ENCODE measurements at places on chromosomes 4 and X.
A peak's percentile ranks its signal among the peaks of the same experiment; 100 is the strongest.

DNA sequence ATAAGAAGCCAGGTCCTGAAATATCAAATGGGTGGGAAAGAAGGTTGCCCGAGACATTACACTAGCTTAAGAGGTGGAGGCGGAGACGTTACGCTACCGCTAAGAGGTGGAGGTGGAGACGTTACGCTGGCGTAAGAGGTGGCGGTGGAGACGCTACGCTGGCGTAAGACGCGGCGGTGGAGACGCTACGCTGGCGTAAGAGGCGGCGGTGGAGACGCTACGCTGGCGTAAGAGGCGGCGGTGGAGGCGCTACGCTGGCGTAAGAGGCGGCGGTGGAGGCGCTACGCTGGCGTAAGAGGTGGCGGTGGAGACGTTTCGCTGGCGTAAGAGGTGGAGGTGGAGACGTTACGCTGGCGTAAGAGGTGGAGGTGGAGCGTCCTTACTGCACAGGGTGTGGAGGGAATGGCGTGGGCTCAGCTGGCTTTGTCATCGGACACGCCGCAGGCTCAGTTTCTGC lies 12.8 kb downstream of the CYP4V2 start:
- DNase-seq = peak; percentile 68

DNA sequence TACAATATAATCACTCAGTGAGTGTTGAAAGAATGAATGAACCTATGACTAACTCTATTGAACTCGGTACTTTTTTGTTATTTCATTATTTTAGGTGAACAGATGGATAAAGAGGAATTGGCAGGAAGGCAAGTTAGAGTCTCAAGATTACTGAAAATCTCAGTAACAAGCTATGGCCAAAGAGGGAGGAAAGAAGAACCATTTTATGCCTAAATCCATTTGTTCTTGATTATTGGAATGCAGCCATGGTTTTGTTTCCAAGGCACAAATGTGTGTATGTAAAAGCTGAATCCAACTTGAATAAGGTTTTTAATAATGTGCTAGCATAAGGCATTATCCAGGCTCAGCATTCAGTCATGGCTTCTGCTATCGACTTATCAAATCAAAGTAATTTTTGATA lies 196.4 kb downstream of the DTHD1 start:
- DNase-seq = no peak

- DNase-seq = no peak
These were observed 47.7 kb downstream of the C4orf50 start for GRCh38 chr4:5970381-5971077.

DNA sequence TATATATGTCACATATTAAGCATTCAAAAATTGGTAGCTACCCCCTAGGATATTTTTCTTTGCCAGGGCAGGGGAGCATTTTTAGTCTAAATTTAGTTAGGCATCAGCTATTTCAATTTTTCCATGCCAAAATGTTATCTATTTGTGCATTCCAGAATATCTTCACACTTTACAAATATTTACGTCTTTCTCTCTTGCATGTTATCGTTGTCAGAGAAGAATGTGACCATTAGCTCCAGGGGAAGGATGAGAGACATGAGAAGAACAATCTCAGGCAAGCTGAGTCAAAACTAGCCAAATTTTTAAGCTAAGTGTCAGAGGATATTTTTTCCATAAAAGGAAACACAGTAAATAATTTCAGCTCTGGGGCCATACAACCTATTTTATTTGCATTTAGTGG lies 885.0 kb upstream of the EPHA5 start:
- DNase-seq = peak; percentile 85

DNA sequence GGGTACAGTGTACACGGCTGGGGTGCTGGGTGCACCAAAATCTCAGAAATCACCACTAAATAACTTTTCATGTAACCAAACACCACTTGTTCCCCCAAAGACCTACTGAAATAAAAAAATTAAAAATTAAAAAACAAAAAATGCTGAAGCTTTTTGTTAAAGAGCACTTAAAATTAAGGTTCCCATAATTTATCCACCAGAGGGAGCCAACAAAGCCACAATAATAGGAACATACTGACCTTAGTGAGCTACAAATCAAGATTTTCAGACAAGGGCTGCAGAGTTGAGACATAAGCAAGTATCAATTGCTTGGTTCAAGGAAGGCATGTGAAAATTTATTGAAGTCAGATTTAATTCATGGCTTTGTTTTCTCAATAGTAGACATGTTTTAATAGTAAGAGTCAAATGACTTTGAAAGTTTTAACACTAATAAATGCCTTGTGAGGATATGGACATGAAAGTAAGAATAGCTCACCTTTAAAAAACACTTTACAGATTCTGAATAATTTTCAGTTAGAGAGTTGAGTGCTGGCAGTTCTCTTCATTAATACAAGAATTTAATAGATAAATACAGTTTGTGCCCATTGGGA lies 43.0 kb upstream of the SCOC start:
- peak; percentile 38 for DNase-seq

DNA sequence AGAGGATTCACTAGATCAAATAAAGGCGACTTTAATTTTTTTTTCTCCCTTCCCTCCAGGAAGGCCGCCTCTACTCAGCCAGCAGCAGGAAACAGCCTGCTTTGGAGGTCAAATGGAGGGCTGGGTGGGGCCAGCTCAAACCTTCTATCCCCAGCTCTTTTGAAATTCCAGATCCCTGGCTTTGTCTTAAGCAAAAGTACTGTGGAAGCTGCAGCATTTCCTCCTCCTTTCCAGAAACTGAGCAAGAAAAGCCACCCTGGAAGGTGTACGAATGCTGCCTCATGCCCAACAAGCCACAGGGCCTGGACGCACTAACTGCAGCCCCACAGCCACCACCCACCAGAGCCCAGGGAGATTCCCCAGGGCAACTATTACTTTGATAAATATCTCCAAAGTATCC lies 55.1 kb upstream of the ZCCHC13 start:
- peak; percentile 5 for DNase-seq

DNA sequence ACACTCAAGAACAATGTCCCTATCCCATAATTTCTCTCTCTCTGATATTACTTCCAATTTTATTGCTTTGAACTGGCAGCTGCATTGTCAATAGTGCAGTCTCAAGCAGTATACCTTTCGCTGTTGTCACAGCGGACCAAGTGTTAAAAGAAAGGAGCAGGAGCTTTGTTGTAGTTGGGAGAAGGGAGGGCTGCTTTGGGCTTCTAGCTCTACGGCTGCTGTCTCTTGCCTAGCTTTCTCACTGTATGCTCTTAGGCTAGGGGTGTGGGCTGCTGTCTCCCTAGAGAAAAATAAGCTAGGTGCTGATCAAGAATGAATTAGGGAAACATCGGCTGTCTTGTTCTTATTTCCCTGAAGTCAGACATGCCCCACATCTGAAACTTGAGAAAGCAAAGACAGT lies 52.5 kb downstream of the TRPC5OS start:
- DNase-seq = no peak

- DNase-seq = no peak
These were observed 111.6 kb downstream of the AFF2 start for GRCh38 chrX:148611993-148612392.

DNA sequence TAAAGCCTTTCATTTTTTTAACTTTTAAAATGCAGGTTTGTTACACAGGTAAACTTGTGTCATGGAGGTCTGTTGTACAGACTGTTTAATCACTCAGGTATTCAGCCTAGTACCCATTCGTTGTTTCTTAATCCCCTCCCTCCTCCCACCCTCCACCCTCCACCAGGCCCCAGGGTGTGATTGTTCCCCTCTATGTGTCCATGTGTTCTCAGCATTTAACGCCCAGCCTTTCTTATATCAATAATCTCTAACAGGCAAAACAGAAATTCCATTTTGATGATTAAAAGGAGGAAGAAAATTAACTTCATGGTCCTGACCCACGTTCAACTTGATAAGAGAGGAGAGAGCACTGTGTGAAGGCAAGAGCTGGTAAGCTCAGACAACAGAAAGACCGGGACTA lies 75.1 kb downstream of the TSPAN5 start:
- DNase-seq = no peak

GRCh38 chr4:100075486-100076270 lies 114.6 kb downstream of the DDIT4L start:
- DNase-seq = no peak

- no peak for DNase-seq
These were observed 162.7 kb downstream of the FRAS1 start for GRCh38 chr4:78219825-78220224.

GRCh38 chr4:68905939-68906779 lies 45.4 kb downstream of the UGT2A3 start:
- no peak for DNase-seq

DNA sequence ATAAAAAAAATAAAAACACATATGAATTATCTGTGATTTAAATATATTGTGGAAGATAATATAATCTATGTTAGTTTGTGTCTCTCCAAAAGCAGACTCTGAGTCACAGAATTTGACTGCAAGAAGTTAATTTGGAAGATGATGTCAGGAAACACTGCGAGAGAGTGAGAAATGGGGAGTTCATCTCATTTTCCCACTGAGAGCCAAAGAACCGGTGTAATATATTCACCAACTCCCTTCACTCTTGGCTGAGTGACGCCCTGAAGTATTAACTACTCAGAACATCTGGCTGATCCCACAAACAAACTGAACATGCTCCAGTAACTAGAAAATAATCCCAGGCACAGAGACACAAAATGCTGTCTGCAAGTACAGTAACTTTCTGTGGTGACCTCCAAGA lies 345.8 kb upstream of the SPANXN1 start:
- DNase-seq = no peak

DNA sequence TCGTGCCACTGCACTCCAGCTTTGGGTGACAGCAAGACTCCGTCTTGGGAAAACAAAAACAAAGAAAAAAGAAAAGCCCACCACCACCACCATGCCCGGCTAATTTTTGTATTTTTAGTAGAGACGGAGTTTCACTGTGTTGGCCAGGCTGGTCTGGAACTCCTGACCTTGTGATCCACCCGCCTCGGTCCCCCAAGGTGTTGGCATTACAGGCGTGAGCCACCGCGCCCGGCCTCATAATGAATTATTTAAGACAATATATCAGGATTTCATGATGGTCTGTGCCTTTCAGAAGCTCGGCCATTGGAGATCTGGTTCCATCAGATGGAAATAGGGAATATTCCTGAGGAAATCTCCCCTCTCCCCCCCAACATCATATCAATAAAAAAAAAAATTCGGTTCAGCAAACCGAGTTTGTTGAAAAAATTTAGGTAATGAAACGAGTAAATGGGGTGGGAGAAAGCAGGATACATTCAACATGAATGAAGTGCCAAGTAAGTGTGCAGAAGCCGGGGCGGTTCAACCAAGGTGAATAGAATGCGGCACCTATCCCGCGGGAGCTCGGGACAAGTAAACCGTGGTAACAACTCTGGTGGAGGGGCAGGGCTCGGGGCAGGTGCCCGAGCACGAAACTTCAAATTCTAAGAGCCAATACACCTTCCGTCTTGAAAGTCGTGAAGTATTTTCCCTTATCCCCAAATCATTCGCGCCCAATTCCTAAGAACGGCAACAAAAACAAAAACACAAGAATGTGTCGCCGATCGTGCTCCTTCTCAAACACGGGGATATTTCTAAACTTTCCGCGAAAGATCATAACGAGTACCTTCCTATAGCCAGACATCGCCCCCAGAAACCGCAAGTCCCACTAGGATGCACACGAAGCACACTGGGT lies 773 bp upstream of the TXLNG start:
- no peak for DNase-seq

GRCh38 chr4:163772238-163772637 lies 277.7 kb downstream of the TMA16 start:
- DNase-seq = no peak

DNA sequence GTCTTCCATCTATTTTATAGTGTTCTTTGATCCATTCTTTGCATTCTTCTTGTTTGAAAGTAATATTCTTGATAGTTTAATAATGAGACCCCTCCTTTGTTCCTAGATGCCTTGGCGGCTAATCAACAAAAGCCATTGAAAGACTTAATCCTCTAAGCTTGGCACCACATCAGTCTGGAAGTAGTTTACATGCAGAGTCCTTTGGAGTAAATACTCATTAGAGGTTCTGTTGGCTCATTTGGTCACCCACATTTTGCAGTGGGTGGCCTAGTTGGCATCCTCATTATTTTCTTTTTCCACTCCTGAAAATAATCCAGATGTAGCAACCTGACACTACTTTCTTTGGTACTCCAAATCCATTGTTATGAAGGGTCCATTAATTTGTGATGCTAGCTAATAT lies 64.5 kb downstream of the DKK2 start:
- no peak for DNase-seq

DNA sequence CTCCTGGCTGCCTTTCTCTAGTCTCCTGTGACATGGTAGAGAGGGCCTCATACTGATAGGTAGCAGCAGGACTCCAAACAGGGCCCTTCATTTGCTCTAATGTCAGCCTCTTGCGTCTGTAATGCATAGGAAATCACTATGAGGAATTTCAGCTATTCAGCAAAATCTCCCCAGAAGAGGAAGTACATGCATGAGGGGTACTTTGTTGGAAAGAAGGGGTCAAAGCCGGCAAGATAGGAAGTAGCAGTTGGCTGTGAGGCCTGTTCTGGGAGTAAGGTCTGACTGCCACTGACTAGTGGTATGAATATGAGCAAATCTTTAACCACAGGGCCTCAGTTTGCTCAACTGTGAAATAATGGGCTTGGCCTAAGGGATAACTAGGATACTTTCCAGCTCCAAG lies 283.2 kb downstream of the ARHGAP10 start:
- no peak for DNase-seq

GRCh38 chrX:53186351-53186750 lies 38.7 kb downstream of the KDM5C start:
- peak; percentile 51 for DNase-seq

DNA sequence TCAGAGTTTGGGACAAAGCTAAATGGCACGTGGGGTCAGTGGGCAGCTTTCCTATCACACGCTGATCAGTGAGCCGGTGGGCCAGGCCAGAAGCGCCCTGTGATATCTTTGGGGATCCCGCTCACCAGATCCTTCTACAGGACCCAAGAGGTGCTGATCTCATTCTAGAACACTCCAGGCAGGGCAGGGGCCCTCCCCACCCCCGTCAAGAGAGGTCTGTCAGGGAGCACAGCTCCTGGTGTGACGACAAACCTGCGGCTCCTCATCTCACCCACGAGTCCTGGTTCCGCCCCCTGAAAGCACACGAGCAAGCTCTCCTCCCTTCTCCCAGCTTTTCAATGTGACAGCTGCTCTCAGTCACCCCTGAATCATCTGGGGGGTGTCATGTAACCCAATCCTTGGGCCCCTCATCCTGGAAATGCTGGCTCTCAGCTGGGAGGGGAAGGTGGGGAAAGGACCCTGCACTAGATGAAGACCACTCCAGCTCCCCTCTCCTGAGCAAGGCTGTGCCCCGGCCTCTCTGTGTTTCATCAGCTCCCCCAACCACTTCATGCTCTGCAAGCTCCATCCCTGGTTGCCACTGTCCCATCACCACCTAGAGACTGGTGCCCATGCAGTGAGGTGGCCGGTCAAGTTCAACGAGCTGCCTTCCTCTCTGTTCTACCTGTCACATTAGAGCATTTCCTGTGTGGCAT lies 4.6 kb downstream of the HCFC1 start:
- no peak for DNase-seq

- no peak for DNase-seq
These were observed 85.1 kb downstream of the PDLIM5 start for GRCh38 chr4:94536649-94537469.

GRCh38 chr4:94336303-94336702 lies 6.3 kb downstream of the HPGDS start:
- DNase-seq = no peak

GRCh38 chr4:128700659-128701350 lies 108.7 kb upstream of the JADE1 start:
- peak; percentile 43 for DNase-seq

GRCh38 chrX:123854329-123854728 lies 5.5 kb upstream of the XIAP start:
- peak; percentile 38 for DNase-seq

All from fibroblast of skin of right biceps (primary cell).